ENCODE measurements at places on chromosomes 13 and 19.
A peak's percentile ranks its signal among the peaks of the same experiment; 100 is the strongest.

DNA sequence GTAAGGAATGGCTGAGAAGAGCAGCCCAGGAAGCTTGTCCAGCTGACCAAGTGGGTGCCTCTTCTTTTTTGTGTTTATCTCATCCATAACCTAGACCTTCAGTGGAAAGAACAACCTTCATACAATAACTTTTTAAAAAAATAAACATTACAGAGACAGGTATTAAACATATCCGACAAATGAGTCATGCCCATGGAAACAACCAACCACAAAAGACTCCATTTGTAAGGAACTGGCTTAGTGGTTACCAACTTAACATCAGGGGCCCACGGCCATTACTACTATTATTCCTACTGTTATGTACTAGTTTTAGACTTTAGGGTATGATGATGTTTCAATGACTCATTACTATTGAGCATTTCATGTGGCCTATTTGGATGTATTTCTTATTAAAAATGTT lies 191.7 kb upstream of the SERP2 start:
- DNase-seq: no peak

GRCh38 chr19:45121827-45122345 lies 28.9 kb downstream of the PPP1R37 start:
- DNase-seq: peak; percentile 47

GRCh38 chr19:30144242-30144758 lies 202.3 kb downstream of the URI1 start:
- no peak for DNase-seq

DNA sequence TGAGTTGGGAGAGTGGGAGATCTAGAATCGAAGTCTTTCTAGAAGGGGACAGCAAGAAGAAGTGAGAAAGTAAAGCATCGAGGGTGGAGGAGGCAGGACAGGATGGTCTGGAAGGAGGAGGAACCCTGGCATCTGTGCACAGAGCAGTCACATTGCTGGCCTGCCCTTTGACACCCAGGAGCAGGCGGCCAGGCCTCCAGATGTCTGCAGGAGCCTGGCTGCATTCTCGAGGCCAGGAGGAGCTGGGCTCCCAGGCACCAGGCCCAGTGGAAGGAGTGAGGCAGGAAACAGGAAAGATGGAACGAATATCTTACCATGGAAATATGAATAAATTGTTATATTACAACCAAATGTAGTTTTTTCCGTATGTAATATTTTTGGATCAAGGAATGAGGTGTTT lies 27.7 kb upstream of the ARGLU1 start:
- DNase-seq: no peak

GRCh38 chr19:49573009-49573408 lies 7.3 kb downstream of the NOSIP start:
- DNase-seq: peak; percentile 21

- no peak for DNase-seq
Measured at GRCh38 chr13:80436571-80437169, 95.7 kb upstream of the SPRY2 start.

GRCh38 chr19:38729653-38730469 lies 14.4 kb downstream of the CAPN12 start:
- DNase-seq: peak; percentile 95

DNA sequence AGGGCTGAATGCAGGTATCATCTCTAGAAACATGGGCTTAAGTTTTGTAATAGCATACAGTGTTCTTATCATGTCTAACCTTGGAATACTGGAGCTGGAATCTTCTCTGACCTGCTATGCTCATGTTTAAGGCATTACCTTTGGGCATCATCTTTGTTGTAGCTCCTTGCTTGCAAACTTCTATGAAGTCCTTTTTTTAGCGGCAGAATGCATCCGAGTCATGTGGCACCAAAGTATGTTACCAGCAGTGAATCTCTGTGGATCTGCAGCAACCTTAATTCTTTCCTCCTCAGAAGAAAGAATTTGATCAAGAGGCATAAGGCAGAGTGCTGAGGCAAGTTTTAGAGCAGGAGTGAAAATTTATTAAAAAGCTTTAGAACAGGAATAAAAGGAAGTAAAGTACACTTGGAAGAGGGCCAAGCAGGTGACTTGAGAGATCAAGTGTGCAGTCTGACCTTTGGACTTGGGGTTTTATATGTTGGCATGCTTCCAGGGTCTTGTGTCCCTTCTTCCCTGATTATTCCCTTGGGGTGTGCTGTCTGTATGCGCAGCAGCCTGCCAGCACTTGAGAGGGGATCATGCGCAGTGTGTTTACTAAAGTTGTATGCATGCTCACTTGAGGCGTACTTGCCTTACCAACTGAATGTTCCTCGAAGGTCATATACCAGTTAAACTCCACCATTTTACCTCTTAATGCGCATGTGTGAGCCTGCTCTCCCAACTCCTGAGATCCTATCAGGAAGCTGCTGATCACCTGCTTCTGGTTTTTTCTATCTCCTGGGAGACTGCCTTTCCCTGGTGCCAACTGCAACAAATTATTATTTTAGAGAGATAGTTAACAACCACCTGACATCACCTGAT lies 115.5 kb downstream of the LACC1 start:
- no peak for DNase-seq

GRCh38 chr13:52878831-52879230 lies 30.4 kb upstream of the PCDH8 start:
- no peak for DNase-seq

- DNase-seq: peak; percentile 63
Measured at GRCh38 chr13:60329221-60329923, 67.6 kb upstream of the TDRD3 start.

DNA sequence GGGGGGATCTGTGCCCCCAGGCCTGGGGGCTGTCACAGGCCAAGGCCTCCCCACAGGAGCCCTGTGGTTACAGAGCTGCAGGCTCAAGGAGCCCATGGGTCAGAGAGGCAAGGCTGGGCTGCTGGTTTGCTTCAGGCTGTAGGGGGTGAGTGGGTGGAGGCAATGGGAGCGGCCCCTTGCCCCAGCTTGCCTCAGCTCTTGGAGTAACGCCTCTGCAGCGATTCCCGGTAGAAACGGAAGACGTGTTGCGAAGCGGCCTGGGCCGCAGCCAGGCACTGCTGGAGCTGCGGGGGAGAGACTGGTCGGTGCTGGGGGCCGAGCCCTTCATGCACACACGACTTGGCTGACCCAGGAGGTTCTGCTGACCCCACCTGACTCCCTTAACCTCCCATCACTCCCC lies 10.1 kb downstream of the TMEM91 start:
- DNase-seq: no peak

GRCh38 chr19:14385492-14385891 lies 4.2 kb downstream of the ADGRE5 start:
- DNase-seq: peak; percentile 34

DNA sequence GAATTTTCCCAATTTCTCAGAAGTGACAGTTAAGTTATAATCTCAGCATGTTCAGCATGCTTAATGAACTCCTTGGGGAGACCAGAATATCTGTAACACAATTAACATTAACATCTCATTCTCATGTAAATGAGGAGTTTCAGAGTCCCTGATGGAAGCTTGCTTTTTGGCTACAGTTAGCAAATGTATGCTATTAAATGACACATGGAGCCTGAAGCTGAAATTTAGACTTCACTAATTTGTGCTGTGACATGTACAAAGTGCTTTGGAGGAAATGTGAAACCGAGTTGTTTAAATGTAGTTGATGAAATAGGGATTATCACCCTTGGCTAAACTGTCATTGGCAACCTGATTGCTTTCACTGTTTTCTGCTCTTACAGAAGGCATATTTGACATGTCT lies 2265.1 kb upstream of the PCDH20 start:
- no peak for DNase-seq

GRCh38 chr13:92097337-92097903 lies 699.0 kb downstream of the GPC5 start:
- no peak for DNase-seq

DNA sequence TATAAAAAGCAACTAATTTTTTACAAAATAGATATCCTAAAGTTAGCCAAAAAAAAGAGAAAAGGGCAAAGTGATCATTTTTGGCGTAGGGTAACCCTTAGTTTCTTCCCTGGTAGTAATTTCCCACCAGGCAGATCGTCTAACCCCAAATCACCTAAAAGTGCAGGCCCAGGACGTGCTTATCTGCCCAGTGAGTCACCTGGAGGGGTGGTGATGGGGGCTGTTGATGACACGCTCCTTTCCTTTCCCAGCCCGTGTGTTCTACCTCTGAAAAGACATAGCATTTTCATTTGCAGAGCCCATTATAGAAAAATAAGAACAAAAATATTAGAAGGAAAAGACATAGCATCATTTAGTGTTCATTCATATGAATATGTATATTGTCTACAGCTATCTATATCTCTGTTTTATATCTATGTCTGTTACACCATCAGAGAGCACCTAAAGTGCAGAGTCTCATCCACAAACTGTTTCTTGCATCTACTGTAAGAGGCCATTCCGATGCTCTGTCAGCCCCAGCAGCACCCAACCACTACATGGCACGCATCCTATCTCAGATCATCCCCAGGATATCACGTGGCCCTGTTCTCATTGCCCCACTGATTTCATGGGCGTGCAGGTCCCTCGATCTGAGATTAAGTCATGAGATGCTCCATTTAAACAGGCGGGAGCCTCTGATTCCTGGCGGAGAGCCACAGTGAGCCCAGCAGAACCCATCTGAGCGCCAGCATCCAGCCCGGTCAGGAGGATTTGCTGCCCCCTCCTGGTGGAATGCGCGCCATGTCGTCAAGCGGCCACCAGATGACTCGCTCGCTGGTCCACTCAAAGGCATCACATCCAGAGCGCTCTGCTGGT lies 8.5 kb upstream of the LILRB3 start:
- DNase-seq: peak; percentile 91

- no peak for DNase-seq
Measured at GRCh38 chr13:50494138-50494537, 349.4 kb downstream of the DLEU7 start.

GRCh38 chr13:90686442-90686841 lies 661.0 kb upstream of the MIR17HG start:
- peak; percentile 44 for DNase-seq

GRCh38 chr13:110576736-110577476 lies 15.4 kb upstream of the RAB20 start:
- DNase-seq: no peak

GRCh38 chr13:75489502-75490263 lies 7.7 kb upstream of the TBC1D4 start:
- no peak for DNase-seq

GRCh38 chr13:74931698-74932433 lies 550.1 kb downstream of the TBC1D4 start:
- no peak for DNase-seq

DNA sequence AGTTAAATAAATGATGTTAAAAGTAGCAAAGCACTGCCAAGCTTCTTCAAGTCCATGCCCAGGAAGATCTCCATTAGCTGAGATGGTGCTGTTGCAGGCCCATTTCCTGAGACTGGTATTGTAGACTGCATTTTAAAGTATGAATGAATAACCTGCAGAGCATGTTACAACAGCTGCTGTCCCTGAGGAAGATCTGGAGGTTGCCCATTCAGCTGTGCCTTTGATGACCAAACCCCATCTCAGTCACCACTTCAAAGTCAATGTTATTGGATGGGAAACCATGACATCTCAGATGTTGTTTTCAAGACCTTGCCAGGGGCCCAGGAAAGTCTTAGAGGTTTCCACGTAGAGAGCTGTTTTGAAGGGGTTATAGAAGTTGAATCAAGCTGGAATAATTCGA lies 281.3 kb downstream of the MTUS2 start:
- DNase-seq: no peak

GRCh38 chr19:55258476-55258827 lies 365 bp downstream of the PPP6R1 start:
- peak; percentile 95 for DNase-seq

DNA sequence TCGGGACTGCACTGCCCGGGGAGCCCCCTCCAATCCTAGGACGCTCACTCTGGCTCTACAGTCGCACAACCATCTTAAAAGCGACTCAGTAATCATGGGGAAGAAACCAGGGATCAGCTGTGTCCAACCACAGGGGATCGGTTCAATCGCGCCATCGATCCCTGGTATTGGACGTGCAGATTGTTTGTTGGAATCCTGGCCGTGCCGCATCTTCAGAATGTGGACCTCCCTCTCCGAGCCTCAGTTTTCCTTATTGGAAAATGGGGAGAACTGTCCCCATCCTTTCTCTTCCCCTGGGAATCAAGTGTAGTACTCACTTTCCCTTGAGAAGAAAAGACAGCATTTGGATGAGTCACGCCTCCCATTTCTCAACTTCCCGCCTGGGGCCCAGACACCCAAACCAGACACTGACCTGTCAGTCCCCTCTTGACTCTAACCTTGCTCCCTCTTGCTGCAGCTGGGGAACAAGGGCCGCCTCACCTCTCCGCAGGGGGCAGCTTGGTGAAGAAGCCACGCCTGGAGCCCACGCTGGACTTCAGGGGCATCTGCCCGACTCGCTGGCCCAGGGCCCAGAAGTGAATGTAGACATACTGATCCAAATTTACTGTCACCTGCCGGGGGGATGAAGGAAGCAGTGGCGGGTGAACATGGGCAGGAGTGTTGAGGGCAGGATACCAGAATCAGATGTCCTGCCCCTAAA lies 17.6 kb downstream of the EMP3 start:
- no peak for DNase-seq

- DNase-seq: peak; percentile 6
Measured at GRCh38 chr13:22801402-22802003, 379.3 kb upstream of the SGCG start.

DNA sequence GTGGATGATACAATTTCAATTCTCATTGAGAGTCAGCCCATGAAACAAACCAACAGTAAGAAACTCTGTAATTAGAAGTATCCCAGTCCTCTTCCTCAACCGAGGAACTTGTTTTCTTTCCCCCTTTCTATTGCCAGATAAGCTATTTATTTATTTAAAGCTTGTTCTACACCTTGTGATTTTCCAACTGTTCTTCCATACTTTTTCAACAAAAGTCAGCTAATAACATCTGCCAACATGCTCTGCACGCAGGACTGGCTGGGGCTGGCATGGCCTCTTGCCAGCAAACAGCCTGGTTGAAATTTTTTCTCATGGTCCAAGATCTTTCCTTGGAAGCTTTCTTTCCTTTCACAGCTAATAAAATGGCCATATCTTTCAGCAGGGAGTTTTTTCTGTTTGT lies 2.9 kb upstream of the IRS2 start:
- no peak for DNase-seq

GRCh38 chr13:42394711-42395085 lies 122.7 kb downstream of the AKAP11 start:
- DNase-seq: no peak

GRCh38 chr13:63297163-63297562 lies 1881.5 kb upstream of the PCDH20 start:
- no peak for DNase-seq

- no peak for DNase-seq
Measured at GRCh38 chr13:25979371-25979770, 72.4 kb downstream of the SHISA2 start.

GRCh38 chr13:20713014-20713376 lies 9.5 kb downstream of the IL17D start:
- DNase-seq: no peak
